CD4-positive, alpha-beta T cell treated with Interferon alpha-2 for 1 hour (primary cell): ENCODE measurements at places on chromosomes 6 and 20.

GRCh38 chr20:58630063-58630462 lies 21.0 kb upstream of the STX16 start:
- DNase-seq: no peak

GRCh38 chr6:81451787-81452186 lies 300.7 kb downstream of the TENT5A start:
- no peak for DNase-seq

- no peak for DNase-seq
Observed at GRCh38 chr6:1662534-1662933, 52.8 kb downstream of the FOXC1 start.

DNA sequence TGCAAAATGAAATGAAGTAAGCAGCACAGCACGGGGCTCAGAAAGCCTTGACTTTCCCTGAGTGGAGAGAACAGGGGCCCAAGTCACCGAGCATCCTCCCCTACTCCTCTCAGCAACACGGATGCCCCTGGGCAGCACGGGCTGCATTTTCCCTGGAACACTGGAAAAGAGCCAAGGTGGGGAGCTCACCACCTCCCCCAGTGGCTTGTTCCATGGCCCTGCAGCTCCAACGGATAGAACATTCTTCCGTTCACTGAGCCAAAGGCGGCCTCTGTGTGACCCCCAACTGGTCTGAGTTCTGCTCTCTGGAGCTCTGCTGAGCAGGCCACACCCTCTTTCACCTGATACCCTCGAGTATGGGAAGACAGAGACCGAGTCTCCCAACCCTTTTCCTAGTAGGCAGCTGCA lies 20.8 kb upstream of the EMILIN3 start:
- no peak for DNase-seq

- DNase-seq: no peak
Observed at GRCh38 chr6:33684428-33684896, 27.0 kb downstream of the UQCC2 start.

DNA sequence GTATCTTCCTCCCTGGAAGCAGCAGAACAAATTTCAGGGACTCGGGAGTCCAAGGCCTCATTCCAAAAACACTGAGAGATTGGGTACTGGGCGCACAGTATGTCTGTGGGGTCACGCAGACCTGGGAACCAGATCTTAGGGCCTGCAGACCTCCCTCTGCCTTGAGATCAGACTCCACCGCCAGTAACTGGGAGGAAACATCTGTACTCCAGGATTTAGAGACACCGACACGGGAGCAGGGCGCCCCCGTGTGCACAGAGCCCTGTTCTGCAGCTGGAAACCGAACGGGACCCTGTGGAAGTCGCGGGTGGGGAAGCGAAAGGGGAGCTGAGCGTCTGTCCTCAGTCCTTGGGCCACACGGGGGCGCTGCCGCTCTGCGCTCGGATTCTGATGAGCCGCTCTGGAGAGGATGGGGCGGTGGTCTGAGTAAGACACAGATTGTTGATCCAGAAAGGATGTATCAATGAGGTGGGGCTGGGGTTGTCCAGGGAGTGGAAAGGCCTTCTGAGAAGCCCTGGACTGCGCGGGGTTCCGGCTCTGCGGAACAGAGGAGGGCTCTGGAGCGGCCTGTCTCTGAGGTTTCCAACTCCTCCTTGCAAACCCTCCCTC lies 35.7 kb upstream of the HLA-E start:
- DNase-seq: peak; percentile 84

DNA sequence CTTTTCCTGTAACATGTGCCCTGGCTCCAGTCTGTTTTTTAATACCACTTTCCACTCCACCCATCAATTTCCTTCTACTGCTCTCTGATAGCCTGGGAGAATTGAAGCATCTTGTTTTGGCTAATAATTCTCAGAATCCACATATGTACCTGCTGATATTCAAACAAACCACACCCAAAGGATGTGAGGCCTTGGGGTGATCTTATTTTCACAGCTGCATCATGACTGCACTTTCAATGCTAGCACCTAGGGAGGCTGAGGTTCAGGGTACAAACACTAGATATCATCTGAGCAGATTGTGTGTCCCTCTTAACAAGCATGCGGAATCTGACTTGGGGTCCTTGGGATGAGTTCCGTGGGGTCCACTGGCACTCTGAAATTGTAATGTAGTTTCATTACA lies 12.7 kb downstream of the FNDC1 start:
- no peak for DNase-seq

- no peak for DNase-seq
Observed at GRCh38 chr6:109944448-109944847, 33.7 kb upstream of the GPR6 start.

- DNase-seq: no peak
Observed at GRCh38 chr6:138465007-138465645, 34.2 kb downstream of the NHSL1 start.

- no peak for DNase-seq
Observed at GRCh38 chr6:113595911-113596376, 261.2 kb upstream of the MARCKS start.

- no peak for DNase-seq
Observed at GRCh38 chr20:21450572-21450971, 53.2 kb upstream of the NKX2-4 start.

DNA sequence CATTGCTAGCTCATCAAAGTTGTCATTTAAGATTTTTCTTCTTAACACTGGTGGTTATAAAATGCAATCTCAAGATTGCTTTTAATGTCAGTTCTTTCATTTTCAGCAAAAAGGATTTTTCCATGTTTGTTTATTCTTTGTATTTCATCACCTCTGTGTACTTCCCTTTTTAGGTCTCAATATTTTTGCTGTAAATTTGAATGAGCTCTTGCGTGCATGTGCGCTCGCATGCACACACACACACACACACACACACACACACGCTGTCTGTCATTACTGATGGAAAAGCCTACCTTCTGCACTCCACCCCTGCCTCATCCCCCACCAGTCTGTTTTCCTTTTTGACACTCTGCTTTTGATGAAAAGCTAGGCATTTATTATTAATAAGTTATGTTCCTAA lies 85.3 kb upstream of the FYN start:
- DNase-seq: no peak

DNA sequence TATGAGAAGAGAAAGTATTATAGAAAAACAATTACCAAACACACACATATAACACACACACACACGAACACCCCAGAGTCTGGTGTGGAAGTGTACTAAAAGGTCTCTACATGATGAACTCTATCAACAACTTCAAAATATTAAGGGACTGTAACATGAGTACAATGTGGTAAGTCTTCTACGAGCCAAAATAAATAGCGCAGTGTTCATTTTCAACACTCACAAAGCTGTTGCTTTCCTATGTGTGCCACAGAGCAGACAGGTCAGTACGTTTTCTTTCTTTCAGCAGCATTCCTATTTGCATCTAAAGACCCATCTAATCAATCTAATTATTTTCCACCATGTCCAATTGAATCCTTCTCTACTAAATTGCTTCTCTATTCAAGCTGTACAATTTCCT lies 12.1 kb upstream of the CNKSR3 start:
- no peak for DNase-seq

DNA sequence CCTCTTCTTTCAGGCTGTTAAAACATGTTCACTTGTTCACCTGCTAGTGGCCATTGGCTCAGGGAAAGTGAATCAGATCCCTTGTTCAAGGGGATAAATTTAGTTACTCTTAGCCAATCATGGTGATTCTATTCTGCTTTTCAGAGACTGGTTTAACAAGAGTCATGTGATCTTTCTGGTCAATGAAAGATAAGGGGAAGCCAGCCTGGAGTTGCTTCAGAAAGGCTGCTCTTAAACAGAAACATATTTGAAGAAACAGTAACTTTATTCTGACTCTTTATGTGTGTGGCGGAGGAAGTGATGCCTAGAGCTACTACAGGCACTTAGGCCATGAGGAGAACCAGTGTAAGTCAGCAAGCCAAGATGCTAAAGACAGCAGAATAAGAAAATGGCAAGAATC lies 28.1 kb upstream of the AHI1 start:
- DNase-seq: no peak

- no peak for DNase-seq
Observed at GRCh38 chr6:82068721-82069120, 178.8 kb downstream of the IBTK start.

GRCh38 chr6:106927531-106928398 lies 46.8 kb downstream of the CD24 start:
- no peak for DNase-seq

DNA sequence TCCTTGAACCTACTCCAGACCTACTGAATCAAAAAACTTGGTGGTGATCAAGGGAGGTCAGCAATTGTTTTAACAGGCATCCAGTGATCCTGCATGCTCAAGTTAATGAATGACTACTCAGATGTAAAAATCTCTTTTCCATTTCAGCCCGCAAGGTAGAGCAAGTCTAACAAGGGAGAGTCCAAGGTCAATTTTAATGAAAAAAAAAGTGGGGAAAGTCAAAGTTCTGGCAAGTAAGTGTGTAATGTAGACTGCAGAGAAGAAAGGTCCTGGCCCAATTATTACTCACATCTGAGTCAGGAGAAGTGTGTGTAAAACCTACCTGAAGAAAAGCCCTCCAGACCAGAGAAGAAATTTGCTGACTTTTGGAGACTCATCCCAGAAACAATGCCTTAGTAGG lies 193.5 kb downstream of the UBE3D start:
- DNase-seq: no peak

DNA sequence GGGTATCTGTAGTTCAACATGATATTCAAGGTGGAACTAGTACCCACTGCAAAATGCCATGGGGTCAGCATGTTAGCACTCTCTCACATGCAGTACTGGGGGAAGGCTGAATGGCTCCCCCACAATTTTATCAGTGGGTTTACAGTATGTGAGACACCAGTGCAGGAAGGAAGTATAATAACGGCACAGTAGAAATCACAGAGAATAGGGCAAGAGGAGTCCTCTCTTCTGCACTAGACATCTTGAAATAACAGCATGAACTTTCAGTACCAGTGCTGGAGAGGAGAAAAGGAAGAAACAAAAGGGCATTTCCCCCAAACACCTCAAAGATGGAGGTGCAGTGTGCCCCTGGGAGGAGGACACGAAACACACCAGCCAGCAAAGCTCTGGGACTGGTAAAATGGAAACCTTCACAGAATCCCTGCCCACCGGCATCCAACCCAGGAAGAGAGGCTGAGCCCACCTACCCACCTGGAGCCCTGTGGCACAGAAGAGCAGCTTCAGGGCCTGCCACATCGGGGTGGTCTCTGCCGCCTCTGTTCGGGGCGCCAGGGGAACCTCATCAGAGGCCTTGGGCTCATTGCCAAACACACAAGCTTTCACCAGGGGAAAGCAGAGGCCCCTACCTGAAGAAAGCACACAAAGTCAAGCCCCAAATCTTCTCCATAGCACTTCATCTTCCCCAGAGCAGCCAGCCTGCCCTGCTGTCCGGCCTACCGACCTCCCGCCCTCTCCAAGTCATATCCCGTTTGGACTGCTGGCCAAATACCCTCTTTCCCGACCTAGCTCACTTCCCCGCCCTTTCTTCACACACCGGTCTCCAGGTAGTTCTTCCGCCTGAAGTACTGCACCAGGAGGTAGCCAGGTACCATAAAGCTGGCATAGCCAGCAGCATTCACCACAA lies 1.2 kb downstream of the SLC35B2 start:
- DNase-seq: no peak

- DNase-seq: no peak
Observed at GRCh38 chr6:73236144-73236750, 11.0 kb upstream of the KHDC1L start.

DNA sequence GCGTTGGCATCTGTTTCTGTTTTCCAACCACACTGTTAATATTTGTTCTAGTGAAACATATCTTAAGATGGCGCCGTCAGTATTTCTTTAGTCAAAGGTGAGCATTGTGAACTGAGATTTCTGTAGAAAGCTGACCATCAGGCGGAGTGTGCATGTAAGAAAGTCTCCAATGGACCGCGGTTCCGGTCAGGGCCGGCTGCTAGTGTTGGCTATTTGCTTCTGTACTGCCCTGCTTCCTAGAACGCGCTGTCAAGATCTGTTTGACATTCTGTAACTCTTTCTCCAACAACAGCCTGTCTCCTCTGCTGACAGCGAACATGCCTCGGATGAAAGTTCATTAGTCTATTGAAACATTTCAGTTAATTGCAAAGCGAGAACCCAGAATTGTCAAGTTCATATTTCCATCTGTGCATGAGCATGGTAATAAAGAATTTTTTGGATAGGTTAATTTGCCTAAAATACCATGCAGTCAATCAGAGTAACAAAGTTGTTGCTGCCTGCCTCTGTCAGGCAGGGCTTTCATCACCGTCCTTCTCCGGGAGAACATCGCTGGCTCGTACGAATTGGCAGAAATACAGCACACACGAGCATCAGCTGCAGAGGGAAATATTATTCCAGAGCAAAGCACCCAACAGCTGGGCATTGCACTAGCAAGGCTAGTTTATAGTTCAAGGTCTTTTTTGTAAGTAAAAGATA lies 369.1 kb downstream of the CDH4 start:
- DNase-seq: no peak

DNA sequence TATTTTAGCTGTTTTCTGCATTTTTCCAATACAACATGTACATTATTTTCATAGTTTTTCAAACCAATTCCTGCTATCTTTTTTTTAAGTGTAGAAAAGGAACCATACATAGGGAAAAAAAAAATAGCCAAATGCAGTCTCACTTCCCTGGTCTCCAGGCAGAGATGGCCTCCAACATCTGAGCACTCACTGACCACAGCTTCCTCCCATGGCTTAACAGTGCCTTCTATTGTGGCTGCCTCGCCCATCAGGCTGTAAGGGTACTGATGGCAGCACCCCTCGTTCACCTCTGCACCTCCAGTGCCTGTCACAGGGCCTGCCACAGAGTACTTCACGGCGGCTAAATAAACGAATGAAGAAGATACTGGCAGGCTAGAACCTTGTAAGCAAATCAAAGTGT lies 591.1 kb downstream of the PTPRT start:
- DNase-seq: no peak

DNA sequence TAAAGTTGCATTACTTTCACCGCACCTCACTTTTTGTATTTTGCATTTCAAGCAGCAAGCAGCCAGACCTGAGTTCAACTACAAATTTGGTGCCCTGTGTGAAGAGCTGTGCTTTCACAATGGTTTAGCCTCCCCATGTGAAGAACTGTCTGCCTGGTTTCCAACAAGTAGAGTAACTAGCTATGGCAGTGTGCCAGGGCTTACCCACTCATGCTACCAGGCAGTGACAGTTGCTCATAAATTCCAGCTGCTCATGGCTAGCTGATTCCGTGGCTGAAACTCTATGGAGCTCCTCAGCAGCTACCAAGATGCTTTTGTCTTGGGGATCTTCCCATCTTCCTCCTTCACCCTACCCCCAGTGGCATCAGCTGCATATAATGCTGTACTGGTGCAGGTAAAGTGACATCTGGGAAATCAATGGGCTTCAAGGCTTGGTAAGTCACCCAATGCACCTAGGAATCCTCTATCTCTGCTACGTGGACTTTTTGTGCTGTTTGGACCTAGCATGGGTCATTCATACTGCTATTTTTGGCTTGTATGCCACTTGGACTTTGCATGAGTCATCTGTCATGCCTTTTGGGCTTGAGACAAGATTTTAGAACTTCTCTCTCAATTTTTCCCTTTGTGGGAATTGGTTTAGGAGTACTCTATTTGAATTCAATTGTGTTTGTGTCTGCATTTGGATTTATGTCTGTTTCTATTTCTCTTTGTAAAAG lies 176.5 kb upstream of the GJE1 start:
- DNase-seq: no peak
